Activated naive CD8-positive, alpha-beta T cell treated with anti-CD3 and anti-CD28 coated beads, Interleukin-2, amount 50 U/mL, for 16 hours (primary cell): ENCODE measurements at places on chromosomes 7 and 10.

DNA sequence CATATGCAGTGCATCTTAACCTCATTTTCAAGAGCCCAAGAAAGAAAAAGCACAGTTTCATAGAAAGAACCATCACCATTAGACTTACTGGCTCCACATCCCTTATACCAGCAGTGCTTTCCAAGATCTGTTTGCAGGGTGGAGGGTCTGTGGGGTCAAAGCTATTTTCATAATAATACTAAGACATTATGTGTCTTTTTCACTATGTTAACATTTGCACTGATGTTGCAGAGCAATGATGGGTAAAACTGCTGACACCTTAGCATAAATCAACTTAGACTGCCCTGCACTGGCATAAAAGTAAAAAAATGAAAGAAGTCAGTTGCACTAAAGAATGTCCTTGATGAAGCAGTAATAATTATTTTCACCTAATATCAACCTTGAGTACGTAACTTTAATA, 166.2 kb downstream of the SKAP2 start:
- DNase-seq: no peak

GRCh38 chr10:5944389-5945189, 32.8 kb downstream of the IL15RA start:
- no peak for DNase-seq

- DNase-seq: no peak
Observed at GRCh38 chr7:138979988-138980562, 1.1 kb downstream of the KIAA1549 start.

- no peak for DNase-seq
Observed at GRCh38 chr10:74677951-74678350, 148.4 kb upstream of the KAT6B start.

GRCh38 chr10:86254081-86254480, 112.5 kb downstream of the GRID1 start:
- DNase-seq: no peak

GRCh38 chr7:142910031-142910433, 23.5 kb downstream of the TRPV5 start:
- no peak for DNase-seq

- DNase-seq: no peak
Observed at GRCh38 chr7:8437606-8438005, 4.2 kb downstream of the NXPH1 start.

DNA sequence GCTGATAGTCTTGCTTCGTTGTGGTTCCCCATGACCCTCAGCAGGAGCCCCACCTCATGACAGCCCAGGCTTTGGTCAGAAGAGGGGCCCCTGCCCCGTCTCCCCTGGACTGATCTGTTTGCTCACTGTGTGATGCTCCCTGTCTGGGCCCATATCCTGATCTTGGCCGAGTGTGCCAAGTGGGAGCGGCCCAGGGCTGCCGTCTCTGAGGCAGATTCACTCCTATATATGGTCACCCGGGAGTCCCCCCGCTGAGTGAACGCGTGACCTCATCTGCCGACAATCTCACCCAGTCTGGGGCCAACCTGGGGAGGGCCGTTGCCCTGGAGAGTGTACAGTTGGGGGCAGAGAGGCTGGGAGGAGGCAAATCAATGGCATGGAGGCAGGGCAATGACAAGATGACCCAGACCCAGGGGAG, 34.5 kb downstream of the PPIF start:
- no peak for DNase-seq

GRCh38 chr7:104584620-104585019, 256.2 kb downstream of the LHFPL3 start:
- DNase-seq: no peak

GRCh38 chr7:30687604-30688003, 5.3 kb upstream of the CRHR2 start:
- DNase-seq: no peak

GRCh38 chr7:154451480-154452457, 399.6 kb downstream of the DPP6 start:
- no peak for DNase-seq

- no peak for DNase-seq
Observed at GRCh38 chr7:152341039-152341913, 94.5 kb downstream of the KMT2C start.

DNA sequence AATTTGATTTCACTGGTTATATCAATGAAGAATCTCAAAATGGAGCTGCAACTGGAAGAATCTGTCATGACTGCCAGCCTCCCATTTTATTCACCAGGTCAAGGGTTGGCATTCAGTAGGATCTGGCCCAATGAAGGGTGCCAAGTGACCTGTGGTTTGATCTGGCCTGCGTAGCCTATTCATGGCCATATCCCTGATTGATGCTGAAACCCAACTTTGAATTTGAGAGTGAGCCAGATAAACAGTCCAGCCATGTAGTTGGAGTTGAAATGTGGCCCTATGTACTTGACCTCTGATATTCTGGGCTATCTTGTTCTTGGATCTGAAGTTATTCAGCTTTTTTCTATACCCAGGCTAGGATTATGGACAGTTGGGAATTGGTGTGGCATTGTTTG, 1.5 kb downstream of the MKLN1 start:
- no peak for DNase-seq

DNA sequence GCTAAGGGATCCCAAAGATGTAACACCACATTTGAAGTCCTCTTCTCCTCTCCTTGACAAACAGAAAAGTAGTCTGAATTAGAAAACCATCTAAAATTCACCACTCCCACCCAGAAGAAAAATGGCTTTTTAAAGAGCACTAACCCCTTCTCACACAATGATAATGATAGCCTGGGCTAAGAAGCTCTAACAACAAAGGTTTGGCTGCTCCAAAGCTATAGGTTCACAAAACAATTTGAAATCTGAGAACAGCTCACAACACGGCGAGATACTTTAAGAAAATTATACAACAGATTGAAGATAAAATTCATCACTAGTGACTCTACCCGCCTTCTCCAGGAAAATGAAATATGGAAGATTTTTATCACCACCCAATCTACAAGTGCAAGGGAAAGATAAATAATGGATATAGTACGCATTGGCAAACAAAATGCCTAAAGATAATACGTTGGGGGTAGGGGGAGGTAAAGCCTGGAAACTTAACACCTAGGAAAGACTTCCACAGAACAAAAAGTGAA, 7.4 kb downstream of the ITGB1 start:
- DNase-seq: no peak
